ENCODE measurements at places on chromosomes 2 and 18.

DNA sequence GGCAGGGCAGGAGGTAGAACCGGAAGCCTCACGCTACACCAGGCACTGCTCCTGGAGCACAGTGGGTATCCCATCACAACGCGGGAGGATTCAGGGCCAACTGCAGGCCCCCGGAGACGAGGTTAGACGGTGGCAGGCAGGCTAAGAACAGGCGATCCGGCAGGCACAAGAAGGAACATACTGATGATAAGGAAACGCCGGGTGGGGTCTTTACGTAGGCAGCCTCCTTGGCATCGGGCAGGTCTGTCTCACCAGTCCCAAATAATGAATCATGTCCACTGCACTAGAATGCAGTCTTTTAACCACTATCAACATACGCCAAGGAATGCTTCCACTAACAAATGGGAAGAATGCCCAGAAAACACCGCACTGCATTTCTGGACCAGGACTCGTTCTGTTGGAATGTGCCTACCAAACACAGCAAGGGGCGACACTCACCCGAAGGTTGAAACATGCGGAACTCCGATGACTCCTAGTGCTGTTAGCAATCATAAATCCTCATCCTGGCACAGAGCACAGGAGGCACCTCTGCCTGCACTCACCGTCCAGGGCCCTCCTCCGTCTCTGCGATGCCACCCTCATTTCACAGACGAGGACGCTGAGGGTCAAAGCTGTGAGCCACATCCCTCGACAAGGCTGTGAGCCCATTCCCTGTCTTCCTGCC, 35.2 kb downstream of the ZNF516 start:
- DNase-seq: no peak

DNA sequence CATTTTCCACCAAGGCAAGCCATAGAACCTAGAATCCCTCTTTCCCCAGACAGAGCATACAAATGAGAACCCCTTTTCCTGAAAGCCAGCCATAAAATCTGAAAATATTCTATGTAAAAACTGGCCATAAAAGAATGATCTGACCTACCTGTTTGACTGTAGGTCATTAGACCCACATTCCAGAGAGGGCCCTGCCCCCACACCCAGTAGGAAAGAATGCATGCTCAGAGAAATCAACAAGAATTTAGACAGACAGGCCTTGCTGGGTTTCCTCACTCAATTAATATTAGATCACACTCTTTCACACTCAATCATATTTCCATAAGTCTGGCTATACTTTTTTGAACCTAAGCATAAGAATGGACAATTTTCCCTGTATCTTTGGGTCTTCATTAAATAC, 929.5 kb downstream of the ERBB4 start:
- no peak for DNase-seq

- no peak for DNase-seq
These were observed 54.3 kb downstream of the PKDCC start for GRCh38 chr2:42102024-42102590.

- DNase-seq: no peak
These were observed 71.6 kb downstream of the BCL2 start for GRCh38 chr18:63247926-63248325.

- no peak for DNase-seq
These were observed 19.0 kb upstream of the DUSP19 start for GRCh38 chr2:183059561-183059960.

DNA sequence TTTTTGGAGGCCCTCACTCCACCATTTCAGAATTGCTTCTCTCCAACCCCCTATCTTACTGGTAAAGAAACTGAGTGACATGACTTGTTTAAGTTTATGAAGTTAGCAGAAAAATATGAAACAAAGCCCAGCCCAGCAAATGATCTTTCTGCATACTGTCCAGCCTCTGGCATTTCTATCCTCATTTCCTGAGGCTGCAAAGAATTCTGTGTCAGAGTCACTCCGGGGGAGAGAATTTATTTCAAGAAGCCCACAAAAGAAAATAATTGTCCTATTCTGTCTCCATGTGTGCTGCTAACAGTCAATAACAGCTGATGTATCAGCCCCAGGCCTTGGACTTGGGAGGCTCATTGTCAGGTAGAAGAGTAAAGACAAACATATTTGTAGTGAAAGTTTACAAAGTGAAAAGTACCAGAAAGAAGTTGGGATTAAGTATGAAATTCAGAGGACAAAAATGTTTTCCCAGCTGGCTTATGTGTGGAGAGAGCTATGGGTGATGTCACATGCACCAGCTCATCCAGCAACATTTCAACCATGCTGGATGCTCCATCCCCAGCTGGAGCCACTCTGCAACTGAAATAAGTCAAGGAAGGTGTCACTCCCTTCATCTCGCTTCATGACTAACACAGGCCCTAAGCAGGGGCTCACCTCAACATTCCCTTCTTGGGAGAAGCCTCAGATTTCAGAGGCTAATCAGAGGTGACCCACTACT, 42.3 kb downstream of the TRABD2A start:
- no peak for DNase-seq

DNA sequence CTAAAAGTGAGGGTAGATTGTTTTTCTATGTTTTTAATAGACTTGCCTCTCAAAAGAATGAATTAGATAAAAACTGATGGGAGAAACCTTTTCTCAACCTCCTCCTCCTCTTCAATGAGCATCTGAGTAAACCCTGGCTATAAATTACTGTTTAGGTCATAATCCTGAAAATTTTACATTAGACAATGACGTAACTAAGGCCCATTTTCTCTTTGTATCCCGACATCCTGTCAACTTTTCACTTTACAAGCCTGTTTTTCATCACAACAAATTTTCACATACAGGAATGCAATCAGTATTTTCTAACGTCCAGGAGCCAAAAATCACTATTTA, 1.3 kb downstream of the SPIRE1 start:
- DNase-seq: no peak

GRCh38 chr2:10168221-10168620, 45.7 kb downstream of the RRM2 start:
- DNase-seq: no peak

- DNase-seq: no peak
These were observed 6.6 kb downstream of the TRAF3IP1 start for GRCh38 chr2:238326801-238327365.

DNA sequence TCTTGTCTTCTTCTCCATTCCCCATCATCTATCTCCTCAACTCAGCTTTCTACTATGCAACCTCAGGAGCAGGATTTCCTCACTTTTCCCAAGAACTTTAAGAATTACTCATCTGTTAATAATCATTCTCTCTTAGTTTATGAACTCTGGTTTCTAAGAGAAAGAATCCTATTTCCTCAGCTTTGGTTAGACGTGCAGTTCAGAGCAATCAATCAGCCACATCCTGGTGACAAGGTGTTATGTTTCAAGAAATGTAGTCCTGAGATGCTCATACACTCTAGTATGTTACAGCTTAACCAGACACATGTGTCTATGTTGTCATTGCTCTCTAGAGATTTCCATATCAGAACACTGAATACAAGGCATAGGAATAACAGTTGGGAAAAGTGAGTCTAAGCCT, 277.9 kb downstream of the MBD2 start:
- DNase-seq: no peak

Data from NCI-H187 (cell line).